T-helper 1 cell (primary cell): ENCODE measurements at places on chromosomes 12 and 14.

GRCh38 chr12:14689996-14690395 is 6.4 kb downstream of the GUCY2C start:
- DNase-seq: no peak

- no peak for DNase-seq
These were observed 170.7 kb upstream of the CDKN3 start for GRCh38 chr14:54226103-54226502.

- DNase-seq: no peak
These were observed 9.4 kb downstream of the CDCA4 start for GRCh38 chr14:105011312-105011990.

GRCh38 chr12:121806546-121807423 is 3.0 kb downstream of the SETD1B start:
- no peak for DNase-seq

DNA sequence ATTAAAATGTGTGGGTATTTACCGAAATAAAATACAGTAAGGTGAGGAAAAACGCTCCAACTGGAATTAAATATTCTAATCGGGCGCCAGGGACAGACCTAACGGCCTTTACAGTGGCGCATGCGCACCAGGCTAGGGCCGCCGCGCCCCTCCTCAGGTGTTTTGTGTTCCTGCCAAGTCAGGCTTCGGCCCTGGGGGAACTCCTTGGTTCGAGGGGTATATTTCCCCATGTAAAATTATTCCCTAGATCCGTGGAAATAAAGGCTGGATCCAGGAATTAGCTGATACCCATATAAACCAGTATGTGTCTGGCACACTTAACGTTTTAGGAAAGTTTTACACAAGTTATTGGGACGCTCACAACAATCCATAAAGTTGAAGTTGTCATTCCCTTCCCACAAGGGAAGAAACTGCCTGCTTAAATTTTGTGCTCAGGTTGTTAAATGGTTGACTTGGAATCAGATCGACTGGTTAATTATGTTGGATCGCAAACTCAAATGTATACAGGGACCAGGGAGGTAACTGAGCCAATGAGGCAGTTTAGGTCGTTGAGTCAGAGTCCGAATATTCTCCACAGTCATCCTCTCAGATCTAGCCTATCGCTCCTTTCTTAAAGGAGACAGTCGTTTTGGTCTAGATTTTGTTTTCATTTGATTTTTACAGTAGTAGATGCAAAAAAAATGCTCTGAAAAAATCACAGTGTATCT is 621 bp upstream of the ANAPC7 start:
- peak; percentile 73 for DNase-seq

DNA sequence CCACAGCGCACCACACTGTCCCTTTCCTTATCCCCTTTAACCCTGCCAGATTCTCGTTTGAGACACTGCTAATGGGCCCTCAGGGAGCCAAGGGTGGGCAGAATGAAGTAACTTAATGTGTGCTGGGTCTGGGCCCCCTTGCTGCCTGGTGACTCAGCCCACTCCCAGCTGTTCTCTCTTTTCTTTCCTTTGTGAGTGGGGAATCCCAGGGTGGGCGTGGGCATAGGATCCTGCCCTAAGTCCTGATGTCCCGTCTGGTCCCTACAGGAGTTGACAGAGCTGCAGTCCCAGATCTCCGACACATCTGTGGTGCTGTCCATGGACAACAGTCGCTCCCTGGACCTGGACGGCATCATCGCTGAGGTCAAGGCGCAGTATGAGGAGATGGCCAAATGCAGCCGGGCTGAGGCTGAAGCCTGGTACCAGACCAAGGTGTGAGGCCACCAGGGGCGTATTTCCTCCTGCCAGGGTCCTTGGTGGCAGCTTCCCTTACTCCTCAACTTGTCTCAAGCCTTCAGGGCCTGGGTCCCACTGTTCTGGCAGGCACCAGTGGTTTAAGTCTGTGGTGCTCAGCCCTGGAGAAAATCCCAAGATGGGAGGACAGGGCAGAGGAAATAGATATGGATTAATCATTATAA is 8.3 kb downstream of the KRT7 start:
- DNase-seq: no peak

GRCh38 chr12:92141591-92142121 is 4.0 kb downstream of the BTG1 start:
- DNase-seq: no peak

DNA sequence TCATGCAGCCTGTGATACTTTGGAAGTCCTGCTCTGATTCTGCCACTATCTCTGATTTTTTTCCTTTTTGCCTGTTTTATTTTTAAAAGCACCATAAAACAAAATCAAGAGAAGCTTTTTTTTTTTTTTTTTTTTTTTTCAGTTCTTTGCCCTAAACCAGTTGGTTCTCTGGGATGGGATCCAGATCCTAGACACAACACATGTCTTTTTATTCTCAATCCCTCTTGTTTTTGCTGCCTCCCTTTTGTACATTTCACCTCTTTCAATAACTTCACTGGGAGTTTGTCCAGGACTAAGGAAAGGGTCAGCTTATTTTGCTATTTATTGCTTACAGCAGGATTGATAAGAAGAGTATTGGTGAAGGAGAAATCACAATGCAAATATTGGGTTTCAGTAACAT is 139.4 kb downstream of the GRIP1 start:
- DNase-seq: no peak

DNA sequence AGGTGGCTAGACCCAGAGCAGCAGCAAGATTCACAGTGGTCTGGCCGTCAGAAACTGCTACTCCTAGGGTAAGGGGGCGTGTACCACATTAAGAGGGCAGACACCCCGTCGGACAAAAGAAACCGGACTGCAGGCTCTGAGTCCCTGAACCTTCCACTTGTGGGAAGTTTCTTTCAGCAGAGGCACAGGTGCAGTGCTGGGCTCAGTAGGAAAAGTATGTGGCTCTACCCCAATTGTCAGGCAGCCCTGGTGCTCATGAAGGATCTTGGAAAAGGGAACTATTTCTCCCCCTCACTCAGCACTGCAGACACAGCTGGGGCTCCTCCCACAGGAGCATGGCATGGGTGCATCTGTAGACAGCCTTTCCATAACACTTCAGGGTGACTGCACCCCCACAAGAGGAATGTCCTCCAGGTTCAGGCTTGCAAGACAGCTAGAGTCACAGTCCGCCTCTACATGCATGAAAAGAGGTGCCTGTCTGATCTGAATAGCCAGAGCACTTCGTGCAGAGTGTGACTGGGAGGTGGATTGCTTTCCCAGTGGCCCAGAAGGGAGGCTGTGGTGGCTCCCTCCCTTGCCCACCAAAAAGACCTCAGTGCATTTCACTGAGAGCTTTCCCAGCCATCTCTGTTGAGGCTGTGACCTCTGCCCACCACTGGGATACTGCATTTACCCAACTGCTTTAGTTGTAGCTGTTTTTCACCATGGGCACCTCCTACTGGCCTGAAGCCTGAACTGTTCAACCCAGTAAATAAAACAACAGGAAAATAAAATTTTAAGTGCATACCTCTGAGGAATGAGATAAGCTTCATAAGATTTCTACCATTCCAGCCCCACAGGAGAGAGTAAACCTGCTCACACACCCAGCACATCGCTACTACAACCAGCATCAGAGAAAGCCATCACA is 14.2 kb downstream of the CEP128 start:
- DNase-seq: no peak

GRCh38 chr14:79137045-79137430 is 966.9 kb downstream of the NRXN3 start:
- DNase-seq: no peak

DNA sequence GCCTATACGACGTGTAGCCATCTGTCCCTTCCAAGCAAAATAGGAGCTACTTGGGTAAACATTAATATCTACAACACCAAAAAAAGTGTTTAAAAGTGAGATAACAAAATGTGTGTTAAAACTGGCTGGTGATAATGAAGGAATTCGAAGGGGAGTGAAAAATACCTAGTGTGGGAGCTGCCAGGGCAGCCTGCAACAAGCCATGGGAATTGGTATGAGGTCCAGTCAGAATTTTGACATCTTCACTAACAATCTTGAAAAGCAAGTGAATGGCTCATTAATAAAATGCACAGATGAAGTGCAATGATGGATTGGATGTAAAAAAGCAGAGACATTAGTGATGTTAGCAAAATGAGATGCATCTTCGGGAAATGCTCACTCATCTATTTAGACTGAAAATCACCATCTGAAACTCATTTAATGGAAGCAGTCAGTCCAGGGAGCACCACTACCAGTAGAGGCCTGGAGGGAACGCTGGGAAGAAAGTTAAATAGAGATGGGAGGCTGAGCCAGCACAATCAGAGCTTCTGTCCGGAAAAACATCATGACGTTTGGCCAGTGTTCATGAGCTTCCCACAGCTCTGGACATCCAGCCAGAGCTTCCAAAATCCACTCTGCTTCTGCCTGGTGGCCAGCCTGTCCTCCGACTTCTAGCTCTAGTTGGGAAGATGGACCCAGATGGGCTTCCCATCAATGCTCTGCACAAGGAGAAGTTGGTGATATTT is 405.0 kb upstream of the TMTC1 start:
- DNase-seq: no peak

DNA sequence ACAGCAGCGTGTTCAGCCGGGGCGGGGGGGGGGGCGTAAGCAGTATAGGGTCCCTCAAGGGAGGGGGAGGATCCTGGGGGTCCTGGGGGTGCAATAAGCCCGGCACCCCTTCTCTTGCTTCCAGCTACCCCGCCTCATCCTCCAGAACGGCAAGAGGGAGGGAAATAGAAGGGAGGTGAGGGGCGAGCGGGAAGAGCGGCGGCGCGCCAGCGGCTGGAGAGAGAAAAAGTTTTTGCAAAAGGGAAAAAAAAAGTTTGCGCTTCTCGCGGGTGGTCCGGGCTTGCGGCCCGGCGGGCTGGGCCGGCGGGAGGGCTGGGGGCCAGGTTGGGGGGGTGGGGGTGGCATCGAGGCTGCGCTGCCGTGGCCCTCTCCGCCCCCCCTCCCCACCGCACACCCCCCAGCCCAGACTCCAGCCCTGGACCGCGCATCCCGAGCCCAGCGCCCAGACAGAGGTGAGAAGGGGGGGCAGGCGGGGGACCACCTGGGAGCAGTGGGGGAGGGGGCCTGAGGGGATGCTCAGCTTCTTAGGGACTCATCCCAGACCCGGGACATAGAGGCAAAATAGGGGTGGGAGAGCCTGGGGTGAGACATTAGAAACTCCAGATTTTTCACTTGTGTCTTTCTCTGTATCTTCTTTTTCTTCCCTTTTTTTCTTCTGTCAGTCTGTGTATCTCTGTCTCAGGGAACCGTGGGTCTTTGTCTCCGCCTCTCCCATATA is at the start of gene GLI1:
Gene GLI1, plus strand, starts transcription at position 36 of the 718 bp plus-strand sequence. CDS start 3,907 bp downstream, outside the sequence.
- no peak for DNase-seq

DNA sequence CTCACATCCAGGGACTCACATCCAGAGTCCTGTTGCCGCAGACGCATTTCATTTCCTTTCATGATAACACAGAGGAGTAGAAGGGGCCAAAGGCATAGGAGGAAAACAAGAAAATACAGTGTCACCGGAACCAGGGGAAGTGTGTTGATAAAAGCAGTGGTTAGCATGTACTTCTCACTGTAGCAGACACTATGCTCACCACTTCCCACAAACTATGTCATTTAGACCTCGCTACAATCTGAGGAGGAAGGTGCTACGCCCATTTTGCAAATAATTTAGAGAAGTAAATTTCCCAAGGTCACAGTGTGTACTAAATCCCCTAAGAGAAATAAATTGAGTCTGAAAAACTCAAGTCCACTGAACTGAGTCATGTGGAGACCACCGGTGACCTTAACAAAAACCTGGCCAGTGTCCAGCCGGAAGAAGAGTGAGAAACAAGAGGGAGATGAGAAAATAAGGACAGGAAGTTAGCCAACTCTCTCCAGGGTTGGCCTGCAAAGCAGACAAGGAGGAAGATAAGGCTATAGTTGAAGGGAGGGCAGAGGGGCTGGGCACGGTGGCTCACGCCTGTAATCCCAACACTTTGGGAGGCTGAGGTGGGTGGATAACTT is 25.8 kb upstream of the TMCC3 start:
- no peak for DNase-seq

- no peak for DNase-seq
These were observed 34.8 kb downstream of the DIO3 start for GRCh38 chr14:101595887-101596721.

DNA sequence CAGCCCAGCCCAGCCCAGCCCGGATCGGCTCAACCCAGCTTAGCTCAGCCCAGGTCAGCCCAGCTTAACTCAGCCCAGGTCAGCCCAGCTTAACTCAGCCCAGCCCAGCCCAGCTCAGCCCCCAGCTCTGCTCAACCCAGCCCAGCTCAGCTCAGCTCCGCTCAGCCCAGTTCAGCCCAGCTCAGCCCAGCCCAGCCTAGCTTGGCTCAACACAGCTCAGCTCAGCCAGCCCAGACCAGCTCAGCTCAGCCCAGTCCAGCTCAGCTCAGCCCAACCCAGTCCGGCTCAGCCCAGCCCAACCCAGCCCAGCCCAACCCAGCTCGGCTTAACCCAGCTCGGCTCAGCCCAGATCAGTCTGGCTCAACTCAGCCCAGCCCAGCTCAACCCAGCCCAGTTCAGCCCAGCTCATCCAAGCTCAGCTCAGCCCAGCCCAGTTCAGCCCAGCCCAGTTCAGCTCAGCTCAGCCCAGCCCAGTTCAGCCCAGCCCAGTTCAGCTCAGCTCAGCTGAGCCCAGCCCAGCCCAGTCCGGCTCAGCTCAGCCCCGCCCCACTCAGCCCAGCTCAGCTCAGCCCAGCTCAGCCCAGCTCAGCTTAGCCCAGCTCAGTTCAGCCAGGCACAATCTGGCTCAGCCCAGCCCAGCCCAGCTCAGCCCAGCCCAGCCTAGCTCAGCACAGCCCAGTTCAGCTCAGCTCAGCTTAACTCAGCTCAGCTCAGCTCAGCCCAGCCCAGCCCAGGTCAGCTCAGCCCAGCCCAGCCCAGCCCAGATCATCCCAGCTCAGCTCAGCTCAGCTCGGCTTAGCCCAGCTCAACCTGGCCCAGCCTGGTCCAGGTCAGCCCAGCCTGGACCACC is 331.7 kb downstream of the TMEM121 start:
- DNase-seq: peak; percentile 63

- no peak for DNase-seq
These were observed 9.9 kb upstream of the GYS2 start for GRCh38 chr12:21614506-21614905.

- no peak for DNase-seq
These were observed 1.1 kb upstream of the NDUFA12 start for GRCh38 chr12:95004610-95005009.

DNA sequence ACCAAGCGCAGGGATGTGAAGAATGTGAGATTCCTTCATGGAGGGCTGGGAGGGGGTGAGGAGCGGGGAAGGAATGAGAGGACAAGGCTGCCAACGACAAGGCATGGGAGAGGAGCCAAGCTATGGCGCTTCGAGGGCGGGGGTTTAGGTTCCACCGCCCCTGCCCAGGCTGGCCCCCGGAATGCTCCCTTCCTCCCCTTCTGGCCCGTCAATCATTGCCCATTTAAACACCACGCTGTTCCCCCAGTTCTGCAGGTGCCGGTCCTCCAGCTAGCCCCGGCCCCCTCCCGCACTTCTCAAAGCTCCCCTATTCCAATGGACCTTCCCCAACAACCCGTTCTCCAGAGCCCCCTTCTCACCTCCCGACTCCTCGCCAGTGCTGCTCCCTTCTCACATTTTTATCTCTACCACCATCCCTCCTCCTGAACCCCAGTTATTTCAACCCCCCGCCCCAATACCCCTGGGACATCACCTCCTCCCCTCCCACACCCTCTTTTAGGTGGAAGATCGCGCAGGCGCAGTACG is 428 bp downstream of the RNF41 start:
- no peak for DNase-seq

- DNase-seq: no peak
These were observed 397.4 kb upstream of the OR4E1 start for GRCh38 chr14:22071006-22071405.

- no peak for DNase-seq
These were observed 26.7 kb downstream of the SPX start for GRCh38 chr12:21552635-21553328.
